ENCODE measurements at places on chromosomes 2 and 18.

DNA sequence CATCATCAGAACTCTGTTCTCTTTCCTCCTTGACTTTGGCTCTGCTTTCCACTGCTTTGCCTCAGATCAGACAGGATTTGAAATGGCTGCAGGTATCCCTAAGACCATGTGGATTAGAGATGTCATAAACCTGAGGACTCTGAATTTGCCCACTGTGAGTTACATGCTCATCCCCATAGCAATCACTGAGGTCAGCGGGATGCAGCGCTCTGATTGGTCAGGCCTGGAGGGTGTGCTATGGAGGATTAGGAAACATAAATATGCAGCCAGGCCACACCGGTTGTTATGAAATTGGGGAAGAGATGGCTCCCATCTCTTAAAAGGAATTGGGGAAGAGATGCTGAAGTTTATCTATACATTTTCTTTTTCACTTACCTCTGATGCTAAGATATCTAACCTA is 73.7 kb upstream of the DNAJC10 start:
- DNase-seq, result peak; percentile 32

DNA sequence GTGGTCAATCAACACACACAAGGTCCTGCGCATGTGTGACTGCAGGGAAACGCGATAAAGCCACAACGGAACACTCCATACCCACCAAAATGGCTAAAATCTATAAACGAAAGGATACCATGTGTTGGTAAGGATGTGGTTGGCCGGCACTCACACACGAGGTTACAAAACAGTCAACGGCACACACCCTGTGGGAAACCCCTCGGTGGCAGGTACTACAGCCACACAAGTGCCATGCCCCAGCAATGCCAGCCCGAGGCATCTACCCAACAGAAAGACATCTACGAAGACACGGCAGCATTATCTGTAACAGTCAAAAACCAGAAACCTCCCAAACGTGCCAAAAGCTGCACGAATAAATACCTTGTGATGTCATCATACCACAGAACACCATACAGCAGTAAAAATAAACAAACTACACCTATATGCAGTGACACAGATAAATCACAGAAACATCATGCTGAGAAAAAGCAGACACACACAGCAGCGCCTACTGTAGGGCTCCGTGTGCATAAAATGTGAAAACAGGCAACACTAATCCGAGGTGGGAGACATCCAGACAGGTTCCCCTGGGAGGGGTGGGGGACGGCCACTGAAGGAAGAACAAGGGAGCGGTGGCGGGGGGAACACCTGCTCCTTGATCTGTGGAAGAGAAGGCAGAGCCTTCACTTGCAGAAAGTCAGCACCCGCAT is 36.7 kb downstream of the HDAC4 start:
- DNase-seq, result no peak

- DNase-seq, result no peak
These were observed 102.5 kb upstream of the LDAH start for GRCh38 chr2:20925265-20925889.

GRCh38 chr18:56409736-56410135 is 228.7 kb downstream of the TXNL1 start:
- DNase-seq, result no peak

DNA sequence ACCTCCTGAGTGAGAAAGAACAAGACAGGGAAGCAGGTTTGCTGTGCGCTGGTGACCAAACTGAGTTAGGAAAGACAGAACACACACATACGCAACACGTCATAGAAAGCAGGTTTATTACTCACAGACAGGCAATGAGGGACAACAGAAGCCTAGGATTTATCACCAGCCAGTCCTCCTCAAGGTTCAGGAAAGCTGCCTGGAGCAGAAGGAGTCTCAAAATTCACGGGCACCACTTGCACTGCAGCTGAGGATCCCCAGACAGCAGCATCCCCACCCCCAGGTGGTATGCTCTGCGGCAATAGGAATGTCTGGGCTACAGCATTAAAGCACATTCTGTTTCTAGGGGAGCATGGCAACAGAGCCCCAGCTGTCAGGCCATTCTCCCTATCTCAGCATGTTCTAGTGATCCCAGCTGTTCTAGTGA is 284.4 kb upstream of the RGPD4 start:
- DNase-seq, result no peak

- DNase-seq, result peak; percentile 22
These were observed 88.2 kb downstream of the ZNF532 start for GRCh38 chr18:58952858-58953257.

DNA sequence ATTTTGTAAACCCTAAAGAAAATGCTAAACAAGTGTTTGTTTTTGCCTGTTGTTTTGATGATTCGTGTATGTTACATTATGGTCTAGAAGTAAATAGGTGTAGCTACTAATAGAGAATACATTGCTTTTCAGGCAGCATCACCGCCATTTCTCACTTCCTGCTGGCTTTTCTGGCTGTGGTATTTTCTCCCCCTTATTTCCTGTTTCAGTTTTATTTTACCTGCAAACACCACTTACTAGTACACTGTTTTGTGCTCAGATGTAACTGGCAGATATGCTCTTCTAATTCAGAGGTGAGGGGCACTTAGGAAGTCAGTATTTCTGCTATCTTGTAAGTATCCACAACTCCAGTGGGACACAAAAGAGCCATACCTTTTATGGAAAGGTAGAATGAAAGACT is 38.1 kb upstream of the SLC3A1 start:
- no peak for DNase-seq

DNA sequence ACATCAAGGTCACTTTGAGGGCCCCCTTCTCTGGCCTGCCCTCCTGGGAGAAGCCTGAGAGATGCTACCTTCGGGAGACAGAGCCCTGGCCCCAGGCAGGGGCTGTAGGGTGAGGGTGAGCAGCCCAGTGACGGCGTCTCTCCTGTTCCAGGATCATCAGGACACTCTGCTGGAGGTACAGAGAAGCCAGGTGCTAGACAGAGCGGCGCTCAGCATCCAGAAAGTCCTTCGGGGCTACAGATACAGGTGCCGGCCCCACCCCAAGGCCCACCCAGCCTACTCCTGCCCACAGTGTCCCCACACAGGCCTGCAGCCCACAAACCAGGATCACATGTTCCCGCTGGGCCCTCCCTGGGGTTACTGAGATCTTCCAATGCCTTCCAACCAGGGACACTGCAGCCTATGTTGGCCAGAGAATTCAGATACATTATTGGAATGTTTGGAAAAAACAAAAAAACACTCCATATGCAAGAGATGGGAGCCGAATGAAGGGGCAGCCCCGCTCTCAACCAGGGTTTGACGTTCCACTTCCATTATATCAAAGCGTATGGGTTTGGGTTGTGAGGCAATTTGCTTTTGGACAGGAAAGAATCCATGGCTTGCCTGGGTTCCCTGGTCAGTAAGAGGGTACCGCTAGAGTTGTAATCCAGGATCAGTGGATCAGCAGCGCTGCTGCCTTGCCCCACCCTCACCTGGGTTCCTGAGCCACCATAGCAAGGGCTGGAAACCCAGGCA is 49.5 kb upstream of the GPR17 start:
- DNase-seq, result no peak

DNA sequence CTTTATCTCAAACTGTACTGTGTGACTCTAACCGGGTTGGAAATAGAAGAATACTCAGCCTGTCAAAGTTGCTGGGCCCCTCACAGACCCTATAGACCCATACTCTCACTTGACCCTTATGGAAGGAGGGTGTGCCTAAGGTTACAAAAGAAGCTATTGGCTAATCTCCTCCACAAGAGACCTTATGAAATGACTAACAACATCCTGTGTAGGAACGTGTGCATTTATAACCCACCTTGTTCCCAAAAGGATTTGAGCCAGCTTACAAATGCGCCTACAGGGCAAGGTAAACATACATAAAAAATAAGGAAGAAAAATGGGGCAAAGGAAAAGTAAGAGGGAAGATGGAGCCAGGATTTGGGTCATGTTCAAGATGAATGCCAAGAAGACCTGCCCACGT is 225.4 kb upstream of the SMAD2 start:
- DNase-seq, result no peak

GRCh38 chr2:127208313-127208712 is 11.8 kb downstream of the CYP27C1 start:
- DNase-seq, result no peak

DNA sequence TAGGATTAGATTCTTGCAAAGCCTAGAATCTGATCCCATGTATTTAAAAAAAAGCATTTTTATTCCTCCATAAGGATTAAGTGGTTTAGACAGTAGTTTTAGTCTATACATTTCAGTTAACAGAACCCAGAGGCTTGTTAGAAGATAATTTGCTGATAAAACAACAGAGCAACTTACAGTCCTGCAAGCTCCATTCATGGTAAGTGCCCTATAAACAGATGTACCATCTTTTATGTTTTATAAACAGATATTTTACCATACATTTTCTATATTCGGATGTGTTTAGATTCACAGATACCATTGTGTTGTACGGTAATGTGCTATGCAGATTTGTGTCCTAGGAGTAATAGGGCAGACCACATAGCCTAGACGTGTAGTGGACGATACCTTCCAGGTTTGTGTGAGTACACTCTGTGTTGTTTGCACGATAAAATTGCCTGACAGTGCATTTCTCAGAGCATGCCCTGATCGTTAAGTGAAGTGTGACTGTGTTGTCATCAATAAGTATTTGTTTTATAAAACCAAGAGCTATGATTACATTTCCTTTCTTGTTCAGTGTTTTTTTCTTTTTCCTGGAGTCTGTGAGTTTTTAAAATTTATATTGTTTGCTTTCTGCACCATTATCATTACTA is 54.2 kb downstream of the CERS6 start:
- DNase-seq, result peak; percentile 73

DNA sequence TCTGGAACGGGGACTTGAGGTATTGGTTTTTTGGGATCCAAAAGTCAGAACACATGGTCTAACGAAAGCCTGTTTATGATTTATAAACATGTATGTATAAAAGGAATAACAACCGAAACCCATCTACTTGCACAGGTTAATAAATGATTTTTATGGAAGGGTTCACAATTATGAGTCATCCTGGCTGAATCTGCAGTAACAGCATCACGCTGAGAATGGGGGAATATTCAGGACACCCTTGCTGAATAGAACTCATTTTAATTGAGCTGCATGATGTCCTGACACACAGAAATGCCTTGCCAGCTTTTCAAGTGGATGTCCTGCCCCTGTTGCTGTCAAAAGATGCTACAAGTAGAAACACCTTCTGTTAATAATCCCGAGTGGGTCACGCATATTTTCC is 54.7 kb upstream of the TGFA start:
- DNase-seq, result no peak

GRCh38 chr2:242085941-242086621 is 216.6 kb downstream of the RTP5 start:
- no peak for DNase-seq

- no peak for DNase-seq
These were observed 91.6 kb downstream of the ZNF407 start for GRCh38 chr18:74689251-74689650.

DNA sequence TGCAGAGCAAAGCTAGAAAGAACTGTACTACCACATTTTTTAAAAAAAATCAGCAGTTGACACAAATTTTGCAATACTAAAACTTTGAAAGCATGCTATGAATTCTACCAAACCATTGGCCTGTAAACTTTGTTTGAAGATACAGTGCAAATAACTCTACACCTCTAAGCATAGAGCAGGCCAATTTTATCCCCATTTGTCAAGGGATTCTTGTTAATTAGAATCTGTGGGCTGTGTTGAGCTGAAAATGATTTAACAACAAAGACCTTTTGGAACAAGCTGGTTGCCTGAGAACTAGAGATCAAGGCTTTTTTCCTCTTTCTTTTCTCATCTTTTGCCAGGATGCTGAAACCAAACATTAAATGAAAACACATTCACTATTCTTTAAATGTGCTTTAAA is 886.0 kb upstream of the CDH2 start:
- DNase-seq, result no peak
